ENCODE measurements at places on chromosomes 13 and 19.
A peak's percentile ranks its signal among the peaks of the same experiment; 100 is the strongest.

- DNase-seq: no peak
Observed at GRCh38 chr13:28058866-28059613, 41.3 kb downstream of the FLT3 start.

GRCh38 chr19:1249298-1249989 lies 1.1 kb downstream of the MIDN start:
- DNase-seq: peak; percentile 96

- no peak for DNase-seq
Observed at GRCh38 chr19:46232468-46232867, 2.9 kb downstream of the IGFL1 start.

DNA sequence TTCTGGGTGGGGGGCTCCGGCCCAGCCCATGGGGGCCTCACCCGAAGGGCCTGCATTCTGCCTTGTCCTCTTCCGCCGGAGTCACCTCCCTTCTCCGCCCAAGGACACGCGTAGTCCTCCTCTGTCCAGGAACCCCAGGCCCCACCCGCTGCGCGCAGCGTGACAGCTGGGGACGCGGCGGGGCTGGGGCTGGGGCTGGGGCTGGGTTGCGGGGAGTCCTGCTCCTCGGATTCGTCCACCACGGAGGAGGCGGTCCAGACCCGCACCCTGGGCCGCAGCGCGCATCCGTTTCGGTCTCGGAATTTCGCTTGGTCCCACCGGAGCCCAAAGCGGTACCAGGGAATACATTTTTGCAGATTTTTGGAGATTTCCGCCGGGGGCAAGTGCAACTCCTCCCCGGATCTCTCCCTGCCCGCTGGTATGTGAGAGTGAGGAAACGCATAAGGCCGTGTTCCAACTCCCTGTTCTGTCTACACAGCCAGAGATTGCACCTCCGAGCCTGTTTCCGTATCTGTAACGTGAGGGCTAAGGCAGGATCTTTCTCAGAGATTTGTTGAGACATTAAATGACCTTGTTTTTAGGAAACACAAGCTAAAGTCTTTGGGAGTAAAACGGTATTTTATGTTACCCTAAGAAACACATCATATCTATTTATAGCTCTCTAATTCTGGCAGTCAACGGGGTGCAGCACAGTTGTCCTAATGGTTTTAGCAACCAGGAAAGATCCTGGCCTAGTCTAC lies at the start of gene COX7A1:
Gene COX7A1 (minus strand): TSS at position 96 of the 740 bp plus-strand sequence. CDS start 40 bp downstream, at position 56.
- no peak for DNase-seq

DNA sequence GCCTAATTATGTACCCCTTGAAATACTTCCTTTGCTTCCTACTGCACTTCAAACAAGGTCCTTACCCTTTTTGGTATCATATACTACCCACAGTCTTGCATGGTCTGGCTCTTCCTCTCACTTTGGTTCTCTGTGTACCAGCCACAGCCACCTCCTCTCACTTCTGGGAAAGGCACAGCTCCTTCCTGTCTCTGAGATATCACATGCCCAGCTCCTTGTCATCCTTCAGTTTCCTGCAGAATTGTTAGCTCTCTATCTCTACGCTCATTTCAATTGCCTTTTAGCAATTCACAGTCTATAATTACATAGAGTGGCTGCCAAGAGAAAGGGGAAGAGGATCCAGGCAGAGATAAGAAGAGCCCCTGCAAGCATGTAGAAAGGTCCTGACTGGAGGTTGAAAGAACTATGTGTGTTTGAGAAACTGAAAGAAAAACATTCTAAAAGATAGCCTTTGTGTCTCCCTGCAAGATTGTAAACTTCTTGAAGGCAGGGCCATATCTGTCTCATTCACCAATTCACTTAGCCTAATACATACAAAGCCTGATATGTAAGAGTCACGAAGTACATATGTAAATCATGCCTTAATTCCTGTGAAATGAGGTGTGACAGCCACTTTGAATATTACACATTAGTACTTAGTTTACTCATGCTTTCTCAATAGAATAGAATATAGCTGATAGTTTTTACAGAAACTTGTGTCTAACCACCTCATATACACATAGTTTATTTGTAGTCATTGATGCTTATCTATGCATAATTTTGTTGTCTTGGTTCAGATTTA lies 933.1 kb downstream of the DIAPH3 start:
- no peak for DNase-seq

DNA sequence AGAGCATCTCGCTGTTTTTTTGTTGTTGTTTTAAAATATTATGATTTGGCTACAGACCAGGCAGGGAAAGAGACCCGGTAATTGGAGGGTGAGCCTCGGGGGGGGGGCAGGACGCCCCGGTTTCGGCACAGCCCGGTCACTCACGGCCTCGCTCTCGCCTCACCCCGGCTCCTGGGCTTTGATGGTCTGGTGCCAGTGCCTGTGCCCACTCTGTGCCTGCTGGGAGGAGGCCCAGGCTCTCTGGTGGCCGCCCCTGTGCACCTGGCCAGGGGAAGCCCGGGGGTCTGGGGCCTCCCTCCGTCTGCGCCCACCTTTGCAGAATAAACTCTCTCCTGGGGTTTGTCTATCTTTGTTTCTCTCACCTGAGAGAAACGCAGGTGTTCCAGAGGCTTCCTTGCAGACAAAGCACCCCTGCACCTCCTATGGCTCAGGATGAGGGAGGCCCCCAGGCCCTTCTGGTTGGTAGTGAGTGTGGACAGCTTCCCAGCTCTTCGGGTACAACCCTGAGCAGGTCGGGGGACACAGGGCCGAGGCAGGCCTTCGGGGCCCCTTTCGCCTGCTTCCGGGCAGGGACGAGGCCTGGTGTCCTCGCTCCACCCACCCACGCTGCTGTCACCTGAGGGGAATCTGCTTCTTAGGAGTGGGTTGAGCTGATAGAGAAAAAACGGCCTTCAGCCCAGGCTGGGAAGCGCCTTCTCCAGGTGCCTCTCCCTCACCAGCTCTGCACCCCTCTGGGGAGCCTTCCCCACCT lies 183.3 kb downstream of the KDM4B start:
- DNase-seq: peak; percentile 44

- DNase-seq: no peak
Observed at GRCh38 chr13:97142452-97142851, 79.7 kb upstream of the MBNL2 start.

DNA sequence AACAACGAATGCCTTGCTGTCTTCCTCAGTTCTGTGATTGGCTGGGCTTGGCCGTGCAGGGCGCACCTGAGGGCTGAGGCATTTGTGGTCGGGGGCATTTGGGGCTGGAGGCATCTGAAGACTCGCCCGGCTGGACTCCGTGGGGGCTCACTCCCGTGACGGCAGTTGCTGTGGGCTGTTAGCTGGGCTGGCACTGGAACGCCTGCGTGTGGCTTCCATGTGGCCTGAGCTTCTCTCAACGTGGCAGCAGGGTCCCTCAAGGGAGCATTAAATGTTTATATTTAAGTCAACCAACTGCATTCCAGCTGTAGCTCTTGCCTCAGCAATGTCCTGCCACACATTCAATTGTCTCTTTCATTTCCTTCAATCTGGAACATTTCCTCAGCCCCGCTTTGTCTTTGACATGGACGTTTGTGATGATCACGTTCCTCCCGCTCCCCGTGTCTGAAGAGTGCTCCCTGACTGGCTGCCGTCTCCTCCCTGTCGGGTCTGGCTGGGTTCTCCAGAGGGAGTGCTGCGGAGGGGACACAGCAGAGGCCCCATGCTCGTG lies 21.0 kb downstream of the CCDC8 start:
- no peak for DNase-seq

Data from natural killer cell treated with Interleukin-12 subunit alpha and Interleukin-12 subunit beta and Interleukin-15 and Interleukin-18, amount 100 ng/mL, for 72 hours (primary cell).